Naive thymus-derived CD8-positive, alpha-beta T cell (primary cell): ENCODE measurements at places on chromosomes 1 and 21. TPM values are rescaled to one million over a fixed set of nuclear protein-coding genes. Genes with fewer than 3 reads are reported as not detected.

GRCh38 chr1:234942012-234942332 lies 186.7 kb downstream of the TOMM20 start:
- DNase-seq = no peak

DNA sequence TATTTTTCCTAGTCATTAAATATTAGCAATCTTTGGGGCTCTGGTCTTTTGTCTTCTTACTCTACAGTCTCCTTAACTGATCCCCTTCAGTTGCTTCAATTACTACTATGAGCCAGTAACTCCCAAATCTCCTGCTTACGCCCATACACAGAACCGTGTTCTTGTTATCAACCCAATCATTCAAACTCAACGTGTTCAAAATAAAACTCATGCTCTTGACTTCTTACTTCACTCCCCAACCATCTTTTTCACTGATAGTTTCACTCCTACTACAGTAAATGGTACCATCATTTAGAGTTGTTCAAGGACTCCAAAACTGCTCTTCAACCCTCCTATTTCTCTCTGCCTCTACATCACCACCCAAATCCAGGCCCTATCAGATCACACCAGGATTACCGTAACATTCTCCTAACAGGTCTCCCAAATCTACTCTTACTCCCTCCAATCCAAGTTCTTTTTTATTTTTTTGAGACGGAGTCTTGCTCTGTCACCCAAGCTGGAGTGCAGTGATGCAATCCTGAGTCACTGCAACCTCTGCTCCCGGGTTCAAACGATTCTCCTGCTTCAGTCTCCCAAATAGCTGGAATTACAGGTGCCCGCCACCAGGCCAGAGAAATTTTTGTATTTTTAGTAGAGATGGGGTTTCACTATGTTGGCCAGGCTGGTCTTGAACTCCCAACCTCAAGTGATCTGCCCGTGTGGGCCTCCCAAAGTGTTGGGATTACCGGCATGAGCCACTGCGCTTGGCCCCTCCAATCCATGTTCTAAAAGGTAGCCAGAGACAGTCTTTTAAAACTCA lies 3.0 kb downstream of the YARS1 start:
- no peak for DNase-seq

The ZNF593OS gene
- polyA plus RNA-seq = 0.51 TPM

- no peak for DNase-seq
Observed at GRCh38 chr1:210475806-210476205, 147.1 kb downstream of the HHAT start.

The S100PBP gene
- 9.6 TPM for polyA plus RNA-seq
